ENCODE measurements at places on chromosomes 4 and X.

DNA sequence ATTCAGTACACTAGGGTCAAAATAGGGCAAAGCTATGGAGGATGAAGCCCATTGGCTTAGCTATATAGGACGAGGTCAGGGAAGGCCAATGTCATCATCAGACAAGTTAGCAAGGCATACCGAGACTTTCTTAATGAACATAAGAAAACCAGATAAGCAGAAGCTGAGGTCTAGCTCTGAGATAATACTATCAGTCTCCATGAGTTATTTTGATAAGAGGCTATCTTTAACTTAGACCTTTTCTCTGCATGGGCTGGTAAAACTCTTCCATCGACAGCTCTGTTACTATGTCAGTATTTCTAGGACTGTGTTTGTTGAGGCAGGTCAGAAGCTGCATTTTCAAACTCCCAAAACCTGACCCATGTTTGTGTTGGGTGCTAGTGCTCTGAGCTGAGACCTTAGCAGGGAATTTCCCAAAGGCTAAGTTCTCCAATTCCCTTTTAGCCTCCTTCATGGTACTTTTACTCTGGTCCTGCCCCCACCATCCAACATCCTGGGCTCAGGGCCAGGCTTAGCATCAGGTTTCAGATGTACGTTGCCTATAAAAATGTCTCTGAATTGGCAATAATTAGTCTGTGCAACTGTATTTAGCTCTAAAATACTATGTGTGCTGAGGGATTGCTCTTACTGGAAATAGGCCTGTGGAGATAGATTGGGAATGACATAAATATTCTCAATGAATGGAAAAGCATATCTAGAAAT, 29.3 kb upstream of the LRAT start:
- no peak for DNase-seq

GRCh38 chrX:109747681-109748080, 14.6 kb upstream of the ACSL4 start:
- no peak for DNase-seq

- no peak for DNase-seq
Measured at GRCh38 chr4:14264437-14264836, 636.9 kb upstream of the BOD1L1 start.

- DNase-seq, result no peak
Measured at GRCh38 chr4:74397748-74398426, 32.9 kb downstream of the EREG start.

GRCh38 chr4:16884673-16885460, 13.6 kb downstream of the LDB2 start:
- DNase-seq, result no peak

DNA sequence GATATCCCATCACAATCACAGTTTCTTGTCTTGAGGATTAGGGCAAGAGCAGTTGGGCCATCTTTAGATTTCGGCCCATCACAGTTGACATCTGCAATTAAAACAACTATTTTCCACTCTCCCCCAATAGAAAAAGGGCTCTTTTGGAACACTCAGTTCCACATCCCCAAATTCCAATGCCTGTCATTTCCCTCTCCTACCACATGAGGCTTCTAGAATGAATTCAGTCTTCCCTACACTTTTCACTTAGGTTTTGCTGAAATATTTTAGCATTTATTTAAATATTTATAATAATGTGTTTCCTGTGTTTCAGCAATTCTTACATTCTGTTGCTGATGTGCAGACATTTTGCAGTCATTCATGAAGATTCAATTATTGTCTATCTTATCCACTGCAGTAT, 118.4 kb downstream of the COX18 start:
- no peak for DNase-seq

DNA sequence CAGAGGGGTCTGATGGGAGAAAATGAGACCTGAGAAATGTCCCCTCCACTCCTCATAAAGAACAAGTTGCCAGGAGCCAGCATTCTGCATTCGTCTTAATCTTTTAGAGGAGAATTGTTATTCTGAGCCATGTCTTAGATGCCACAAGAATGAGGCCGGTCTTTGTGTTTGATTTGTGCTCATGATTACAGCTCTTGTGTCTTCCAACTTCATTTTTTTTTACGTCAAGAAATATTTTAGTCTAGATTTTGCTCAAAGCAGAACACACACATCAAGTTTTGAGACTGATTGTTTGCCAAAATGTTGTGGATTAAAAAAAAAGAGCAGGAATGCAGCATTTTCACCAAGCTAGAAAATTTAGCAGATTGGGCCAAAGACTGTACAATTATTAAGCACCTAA, 130.6 kb upstream of the PITX2 start:
- DNase-seq, result no peak

DNA sequence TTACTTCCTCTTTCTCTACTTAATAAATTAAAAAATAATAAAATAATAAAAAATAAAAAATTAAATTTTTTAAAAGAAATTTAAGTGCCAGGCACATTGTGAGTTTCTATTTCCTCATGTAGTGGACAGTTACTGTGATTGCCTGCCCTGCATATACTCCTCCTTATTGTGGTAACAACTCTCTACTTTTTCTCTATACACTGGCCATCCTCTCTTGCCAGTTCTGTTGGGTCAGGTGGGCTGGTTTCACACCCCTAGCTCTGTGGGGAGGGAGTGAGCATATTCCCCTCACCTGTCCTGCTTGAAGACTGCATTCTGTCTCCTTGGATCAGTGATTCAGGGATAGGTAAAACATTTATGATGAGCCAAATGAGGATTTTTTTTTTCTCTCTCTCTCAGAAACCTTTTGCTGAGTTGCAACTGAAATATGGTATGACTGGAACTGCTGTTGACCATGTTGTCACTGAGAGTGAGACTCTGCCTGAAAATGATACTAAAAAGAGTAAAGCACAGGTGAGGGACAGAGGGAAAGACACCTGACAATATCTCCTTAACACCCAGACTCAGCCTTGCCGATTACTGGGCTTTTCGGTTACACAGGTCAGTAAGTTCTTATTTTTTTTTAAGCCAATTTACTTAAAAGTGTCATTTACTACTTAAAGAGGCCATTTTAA, 37.2 kb downstream of the CXXC4 start:
- no peak for DNase-seq

DNA sequence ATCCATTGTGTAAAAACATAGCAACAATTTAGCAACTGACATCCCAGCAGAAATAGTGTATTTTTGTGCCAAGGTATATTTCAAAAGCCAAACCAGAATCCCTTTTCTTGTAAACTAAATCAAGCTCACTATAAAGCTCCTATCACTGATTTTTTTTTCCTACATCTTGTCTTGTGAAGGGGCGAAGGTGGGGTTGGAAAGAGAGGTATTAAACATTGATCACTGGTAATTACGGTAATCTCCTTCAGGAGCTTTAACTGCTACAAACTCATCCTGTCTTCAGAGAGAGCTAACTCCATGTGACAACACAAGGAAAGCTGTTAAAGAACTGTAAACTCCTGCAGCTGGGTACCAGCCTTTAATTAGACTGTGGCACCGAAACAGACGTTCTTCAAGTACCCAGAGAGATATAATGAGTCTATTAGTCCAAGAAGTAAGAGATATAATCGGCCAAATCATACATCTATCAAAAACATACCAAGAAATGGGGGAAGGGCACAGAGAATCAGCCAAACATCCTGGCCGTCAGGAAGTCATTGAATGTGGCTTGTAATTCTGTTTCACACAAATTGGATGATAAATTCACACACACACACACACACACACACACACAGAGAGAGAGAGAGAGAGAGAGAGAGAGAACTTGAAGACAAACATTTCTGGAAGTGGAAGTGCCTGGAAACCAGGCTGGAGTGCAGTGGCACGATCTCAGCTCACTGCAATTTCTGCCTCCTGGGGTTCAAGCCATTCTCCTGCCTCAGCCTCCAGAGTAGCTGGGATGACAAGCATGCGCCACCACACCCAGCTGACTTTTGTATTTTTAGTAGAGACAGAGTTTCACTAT, 111.9 kb upstream of the PPARGC1A start:
- no peak for DNase-seq

DNA sequence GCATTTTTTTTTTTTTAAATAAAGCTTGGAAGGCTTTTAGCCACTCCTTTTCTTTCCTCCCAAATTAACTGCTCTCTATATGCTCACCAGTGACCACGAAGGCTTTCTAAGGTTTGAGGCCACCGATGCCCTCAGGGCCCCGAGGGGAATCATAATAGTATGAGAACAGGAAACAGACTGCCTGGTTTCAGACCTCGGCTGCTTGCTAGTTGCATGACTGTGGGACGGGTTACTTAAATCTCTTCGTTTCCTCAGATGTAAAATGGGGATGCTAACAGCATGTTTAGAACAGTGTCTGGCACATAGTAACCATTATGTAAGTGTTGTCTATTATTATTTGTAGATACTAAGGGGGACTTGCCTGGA, 3.6 kb downstream of the LINC00632 start:
- DNase-seq, result no peak

GRCh38 chr4:185020863-185021761, 2.8 kb downstream of the HELT start:
- no peak for DNase-seq

DNA sequence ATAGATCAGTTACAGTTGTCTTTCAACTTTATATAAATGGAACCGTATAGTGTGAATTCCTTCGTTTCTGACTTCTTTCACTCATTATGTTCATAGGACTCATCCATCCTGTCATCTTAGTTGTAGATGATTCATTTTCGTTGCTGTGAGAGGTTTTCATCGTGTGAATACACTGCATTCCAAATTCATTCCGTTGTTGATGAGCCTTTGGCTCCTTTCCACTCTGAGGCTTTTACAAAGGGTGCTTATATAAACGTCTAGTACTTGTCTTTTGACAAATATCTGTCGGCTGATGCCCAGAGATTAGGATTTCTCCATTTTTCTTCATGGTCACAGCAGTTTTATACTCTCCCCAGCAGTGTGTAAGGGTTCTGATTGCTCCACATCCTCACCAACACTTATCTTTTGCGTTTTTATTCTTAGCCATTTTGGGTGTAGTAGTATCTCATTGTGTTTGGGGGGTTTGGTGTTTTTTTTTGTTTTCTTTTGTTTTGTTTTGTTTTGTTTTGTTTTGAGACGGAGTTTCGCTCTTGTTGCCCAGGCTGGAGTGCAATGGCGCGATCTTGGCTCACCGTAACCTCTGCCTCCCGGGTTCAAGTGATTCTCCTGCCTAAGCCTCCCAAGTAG, 48.6 kb downstream of the LRP2BP start:
- no peak for DNase-seq

DNA sequence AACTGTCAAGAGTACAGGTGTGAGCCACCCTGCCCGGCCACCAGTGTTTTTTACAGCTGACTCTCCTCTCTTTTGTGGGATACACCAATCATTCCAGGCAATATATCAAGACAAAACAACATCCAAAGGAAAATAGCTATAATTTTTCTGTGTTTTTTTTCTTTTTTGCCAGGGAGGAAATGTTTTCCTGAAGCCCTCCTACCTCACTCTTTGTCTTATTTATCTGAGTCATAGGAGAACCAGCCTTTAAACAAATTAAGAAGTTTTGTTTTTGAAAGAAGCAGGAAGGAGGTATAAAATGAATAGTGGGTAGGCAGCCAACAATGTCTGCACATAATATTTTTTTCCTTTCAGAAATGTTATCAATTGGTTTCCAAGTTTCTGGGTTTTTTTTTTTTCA, 493.9 kb downstream of the CCSER1 start:
- no peak for DNase-seq

DNA sequence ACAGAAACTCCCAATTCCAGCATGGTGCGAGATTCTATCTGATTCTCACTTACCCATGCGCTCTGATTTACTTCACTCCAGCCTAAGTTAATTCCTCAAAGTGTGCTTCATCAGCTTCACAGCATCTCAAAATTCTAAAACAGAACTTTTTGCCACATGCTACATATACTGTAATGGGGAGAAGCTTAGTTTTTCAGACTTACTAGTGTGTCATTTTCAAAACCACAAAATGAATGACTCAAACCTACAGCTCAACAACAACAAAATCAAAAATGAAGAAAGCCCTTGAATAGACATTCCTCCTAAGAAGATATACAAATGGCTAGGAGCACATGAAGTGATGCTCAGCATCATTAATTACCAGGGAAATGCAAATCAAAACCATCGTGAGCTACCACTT, 14.9 kb downstream of the IRF2 start:
- no peak for DNase-seq

DNA sequence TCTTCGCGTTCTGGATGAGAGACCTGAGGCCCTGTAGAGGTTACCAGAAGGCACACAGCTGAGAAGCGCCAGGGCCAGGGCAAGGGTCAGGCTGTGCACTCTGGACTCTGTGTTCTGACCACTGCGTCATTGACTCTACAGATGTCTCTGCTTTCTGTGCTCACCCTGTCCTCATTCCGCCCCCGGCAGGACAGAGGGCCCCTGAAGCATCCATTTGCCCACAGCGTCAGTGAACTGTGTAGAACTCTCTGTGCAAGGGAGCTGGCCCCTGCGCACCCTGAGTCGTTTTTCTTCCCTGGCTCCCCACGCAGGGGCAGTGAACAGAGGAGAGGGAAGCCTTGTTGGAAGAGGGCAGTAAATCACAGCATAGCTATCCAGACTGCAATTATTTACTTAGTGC, 6.1 kb upstream of the WAS start:
- no peak for DNase-seq

DNA sequence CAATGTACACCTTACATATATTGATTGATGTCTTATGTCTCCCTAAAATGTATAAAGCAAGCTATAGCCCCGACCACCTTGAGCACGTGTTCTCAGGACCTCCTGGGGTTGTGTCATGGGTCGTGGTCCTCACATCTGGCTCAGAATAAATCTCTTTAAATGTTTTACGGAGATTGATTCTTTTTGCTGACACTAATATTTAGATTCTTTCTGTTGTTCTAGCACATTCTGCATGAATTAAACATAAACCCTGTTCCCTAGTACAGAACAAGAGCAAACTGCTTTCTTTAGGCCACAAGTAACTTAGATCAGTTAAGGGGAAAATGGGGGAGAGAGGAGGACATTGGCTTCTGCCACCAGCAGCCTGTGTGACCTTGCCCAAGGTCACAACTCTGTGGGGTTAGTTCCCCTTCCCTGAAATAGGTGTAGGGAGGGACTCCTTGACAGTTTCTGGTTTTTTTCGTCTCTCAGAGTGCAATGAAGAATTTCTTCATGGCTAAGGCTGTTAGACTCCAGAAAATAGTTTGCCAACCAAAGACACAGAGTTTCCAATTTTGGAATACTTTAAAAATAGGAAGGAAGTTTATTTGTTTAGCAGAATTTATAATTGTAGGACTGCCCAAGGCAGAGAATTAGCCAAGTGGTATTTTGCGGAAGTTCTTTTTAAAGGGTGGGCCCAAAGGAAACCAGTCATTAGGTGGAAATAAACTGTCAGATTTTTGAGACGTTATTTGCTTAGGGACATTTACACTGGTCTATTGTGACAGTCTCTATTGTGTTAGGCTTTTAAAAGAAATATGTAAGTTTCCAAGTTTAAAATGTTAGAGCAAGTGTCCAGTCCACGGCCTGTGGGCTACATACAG, 29.4 kb downstream of the PTTG2 start:
- DNase-seq, result no peak
